ENCODE measurements at places on chromosomes 2 and 18.
A peak's percentile ranks its signal among the peaks of the same experiment; 100 is the strongest.

GRCh38 chr2:70655786-70656185 is 102.2 kb upstream of the TGFA start:
- peaks cover 21% of the 10 kb centered on the region for H3K4me1 ChIP-seq
- peaks cover 6% of the 10 kb centered on the region for H3K27me3 ChIP-seq
- H3K4me3 ChIP-seq, result no peak overlapping the region
- no peak for DNase-seq

- no peaks in the 10 kb centered on the region for H3K27me3 ChIP-seq
- no peak overlapping the region for H3K4me3 ChIP-seq
- no peak for DNase-seq
- H3K27ac ChIP-seq, result no peak overlapping the region
Measured at GRCh38 chr2:5689750-5690149, 2.4 kb upstream of the SOX11 start.

DNA sequence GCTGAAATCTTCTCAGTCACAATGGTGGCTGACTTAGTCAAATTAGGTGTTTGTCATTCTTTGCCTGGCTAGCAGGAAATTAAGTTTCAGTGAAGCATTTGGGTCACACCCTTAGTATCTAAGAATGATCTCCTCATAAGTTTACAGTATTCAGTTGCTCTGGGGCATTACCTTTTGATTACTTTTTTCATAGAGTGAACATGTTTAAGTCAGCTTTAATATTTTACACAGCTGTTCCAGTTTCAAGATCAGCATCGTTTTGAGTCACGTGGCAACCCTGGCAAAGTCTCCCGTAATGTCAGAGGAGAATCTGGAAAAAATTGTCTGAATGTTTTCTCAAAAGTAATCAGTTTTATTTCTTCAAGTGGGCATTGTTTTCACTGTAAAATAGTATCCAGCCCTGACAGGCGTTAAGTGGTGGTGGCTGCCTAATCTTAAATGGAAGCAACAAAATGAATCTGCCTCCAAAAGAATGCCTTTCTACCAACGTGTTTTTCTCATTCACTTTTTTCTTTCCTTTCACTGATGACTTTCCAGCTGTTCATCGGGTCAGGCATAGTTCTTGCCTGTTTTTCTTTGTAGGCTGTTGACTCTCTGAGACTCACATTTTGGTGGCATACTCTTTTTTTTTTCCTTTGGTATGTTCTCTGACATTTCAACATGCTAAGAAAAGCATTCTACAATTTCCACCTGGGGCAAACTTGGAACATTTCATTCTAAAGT is 319.6 kb upstream of the TCF4 start:
- DNase-seq, result no peak
- H3K27ac ChIP-seq, result no peak overlapping the region
- no peaks in the 10 kb centered on the region for H3K4me1 ChIP-seq
- H3K36me3 ChIP-seq, result no peaks in the 10 kb centered on the region
- H3K27me3 ChIP-seq, result no peaks in the 10 kb centered on the region
- no peak overlapping the region for H3K4me3 ChIP-seq

DNA sequence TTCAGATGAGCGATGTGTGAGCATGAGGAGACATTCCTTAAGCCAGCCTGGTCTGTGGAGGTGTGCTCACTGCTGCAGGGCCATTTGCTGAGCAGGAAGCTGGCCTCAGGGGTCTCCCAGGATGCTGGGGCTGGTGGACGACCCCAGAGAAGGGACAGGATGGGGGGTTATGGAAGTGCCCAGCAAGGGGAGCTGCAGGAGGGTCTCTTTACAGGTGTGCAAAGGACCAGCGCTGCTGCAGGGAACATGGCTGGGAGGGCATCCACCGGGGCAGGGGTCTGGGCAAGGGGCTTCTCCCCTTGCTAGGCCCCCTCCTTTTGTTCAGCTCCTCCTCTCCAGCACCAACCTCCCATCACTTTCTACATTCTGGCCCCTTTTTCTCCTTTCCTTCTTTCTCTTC is 185.2 kb downstream of the GBX2 start:
- DNase-seq, result no peak
- no peaks in the 10 kb centered on the region for H3K36me3 ChIP-seq
- H3K27ac ChIP-seq, result no peak overlapping the region

- peaks cover 50% of the 10 kb centered on the region for H3K4me1 ChIP-seq
- no peaks in the 10 kb centered on the region for H3K36me3 ChIP-seq
- no peaks in the 10 kb centered on the region for H3K27me3 ChIP-seq
- peak overlapping the region; percentile 80 for H3K27ac ChIP-seq
- H3K4me3 ChIP-seq, result peak overlapping the region; percentile 17
Measured at GRCh38 chr2:12856934-12857601, 140.3 kb downstream of the TRIB2 start.

GRCh38 chr2:55146263-55146662 is 85.8 kb downstream of the CLHC1 start:
- H3K4me3 ChIP-seq, result no peak overlapping the region
- H3K36me3 ChIP-seq, result no peaks in the 10 kb centered on the region
- DNase-seq, result no peak
- H3K4me1 ChIP-seq, result peaks cover under 1% of the 10 kb centered on the region
- H3K27me3 ChIP-seq, result no peaks in the 10 kb centered on the region
- no peak overlapping the region for H3K27ac ChIP-seq

DNA sequence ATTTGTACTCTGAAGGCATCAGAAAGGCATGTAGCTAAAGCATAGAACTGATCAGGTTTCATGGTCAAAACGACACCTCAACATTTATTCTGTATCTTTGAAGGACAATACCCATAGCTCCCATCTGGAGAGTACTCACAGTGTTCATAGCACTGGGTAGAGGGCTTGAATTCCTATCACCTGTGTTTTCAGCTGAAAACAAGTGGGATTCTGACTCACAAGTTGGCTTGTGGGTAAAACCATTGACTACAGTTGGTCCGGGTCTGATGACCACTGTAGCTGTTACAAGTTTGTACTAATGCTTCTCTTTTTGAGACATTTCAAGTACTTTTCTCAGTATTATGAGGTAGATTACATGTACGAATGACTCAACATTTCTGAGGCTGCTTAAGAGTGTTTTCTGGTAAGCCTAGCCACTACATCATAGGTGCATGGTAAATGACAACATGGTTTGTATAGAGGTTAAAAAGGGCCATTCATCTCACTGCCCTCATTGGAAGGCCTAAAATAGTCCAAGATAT is 68.6 kb upstream of the PELI1 start:
- no peak for DNase-seq
- no peaks in the 10 kb centered on the region for H3K27me3 ChIP-seq
- peaks cover 20% of the 10 kb centered on the region for H3K4me1 ChIP-seq
- no peak overlapping the region for H3K4me3 ChIP-seq

DNA sequence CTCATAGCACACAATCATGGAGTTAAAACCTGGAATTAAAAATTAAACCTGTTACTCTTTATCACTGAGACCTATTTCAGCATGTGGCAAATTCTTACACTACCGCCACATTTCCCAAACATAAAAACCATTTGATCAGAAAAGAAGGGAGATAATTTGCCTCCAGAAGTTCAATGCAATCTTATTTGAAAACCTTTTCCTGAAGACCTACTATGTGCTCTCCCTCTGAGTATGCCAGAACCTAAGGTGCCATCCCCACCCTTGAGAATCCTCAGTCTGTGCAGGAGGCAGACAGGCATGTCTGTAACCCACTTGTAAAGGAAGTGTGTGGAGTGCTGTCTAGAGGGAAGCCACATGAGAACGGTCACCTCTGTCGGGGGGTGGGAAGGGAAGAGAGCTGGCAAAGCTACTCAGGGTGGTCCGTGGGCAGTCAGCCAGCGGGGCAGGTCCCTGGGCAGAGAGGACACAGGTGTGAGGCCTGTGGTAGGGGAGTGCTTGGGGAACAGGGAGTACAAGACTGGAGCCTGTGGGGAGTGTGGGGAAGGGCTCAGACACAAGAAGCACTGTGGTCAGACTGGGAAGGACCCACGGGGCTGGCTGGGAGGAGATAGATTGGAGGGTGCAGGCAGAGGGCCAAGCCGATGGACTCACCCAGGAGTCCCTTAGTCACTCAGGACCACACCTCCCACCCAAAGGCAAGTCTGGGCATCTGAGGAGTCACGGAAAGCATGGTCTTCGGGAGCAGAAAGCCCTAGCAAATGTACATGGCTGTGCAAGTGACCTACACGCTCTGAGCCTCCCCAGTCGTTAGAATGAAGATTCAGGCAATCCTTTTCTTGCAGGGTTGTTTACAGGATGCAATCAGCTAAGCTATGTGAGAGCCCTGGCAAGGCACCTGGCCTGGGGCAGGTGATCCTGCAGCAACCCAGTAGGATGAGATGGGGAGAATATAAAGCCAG is 22.8 kb downstream of the CRACDL start:
- H3K27me3 ChIP-seq, result peaks cover under 1% of the 10 kb centered on the region
- no peaks in the 10 kb centered on the region for H3K36me3 ChIP-seq
- no peak overlapping the region for H3K27ac ChIP-seq
- DNase-seq, result no peak
- no peak overlapping the region for H3K4me3 ChIP-seq

DNA sequence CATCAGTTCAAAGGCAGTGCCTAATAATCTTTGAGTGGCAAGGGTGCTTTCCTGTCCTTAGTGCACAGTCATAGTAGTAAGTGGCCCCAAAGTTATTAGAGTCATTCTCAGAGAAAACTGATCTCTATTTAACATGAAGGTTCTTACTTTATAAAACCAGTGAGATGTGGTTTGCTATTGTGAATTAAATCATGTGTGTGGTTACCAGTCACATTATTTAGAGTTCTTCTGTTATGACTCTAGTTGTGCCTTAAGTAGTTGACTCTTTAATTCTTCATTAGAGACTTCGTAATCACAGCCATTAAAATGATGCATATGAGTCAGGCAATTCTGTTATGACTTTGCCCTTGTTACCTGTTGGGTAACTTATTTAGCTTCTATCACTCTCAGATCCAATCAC is 1392.9 kb upstream of the ACVR2A start:
- H3K27me3 ChIP-seq, result no peaks in the 10 kb centered on the region
- no peaks in the 10 kb centered on the region for H3K4me1 ChIP-seq
- H3K4me3 ChIP-seq, result no peak overlapping the region
- DNase-seq, result no peak
- no peaks in the 10 kb centered on the region for H3K36me3 ChIP-seq

DNA sequence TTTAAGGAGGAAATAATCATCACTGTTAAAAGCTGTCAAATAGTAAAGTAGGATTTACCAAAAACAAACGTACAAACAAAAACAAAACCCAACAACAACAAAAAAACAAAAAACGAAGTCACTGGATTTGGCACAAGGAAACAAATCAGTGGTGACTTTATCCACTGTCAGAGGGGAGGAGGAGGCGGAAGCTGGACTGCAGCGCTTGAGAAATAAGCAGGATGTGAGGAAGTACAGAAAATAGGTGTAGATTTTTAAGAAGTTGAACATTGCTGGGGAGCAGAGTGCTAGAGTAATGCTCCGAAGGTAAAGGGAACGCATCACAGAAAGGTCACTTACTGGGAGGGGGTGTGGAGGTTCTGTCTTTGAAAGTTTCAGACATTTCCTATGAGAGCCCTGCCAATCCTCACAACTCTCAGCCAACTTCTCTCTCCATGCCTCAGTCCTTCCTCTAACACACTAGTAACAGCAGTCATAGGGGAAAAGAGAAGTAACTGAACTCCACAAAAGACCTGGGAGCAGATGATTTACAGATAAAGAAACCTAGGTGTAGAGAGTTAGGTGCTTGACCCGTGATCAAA is 220.2 kb upstream of the SMAD7 start:
- no peaks in the 10 kb centered on the region for H3K36me3 ChIP-seq
- no peak overlapping the region for H3K4me3 ChIP-seq
- no peaks in the 10 kb centered on the region for H3K27me3 ChIP-seq
- no peaks in the 10 kb centered on the region for H3K4me1 ChIP-seq

DNA sequence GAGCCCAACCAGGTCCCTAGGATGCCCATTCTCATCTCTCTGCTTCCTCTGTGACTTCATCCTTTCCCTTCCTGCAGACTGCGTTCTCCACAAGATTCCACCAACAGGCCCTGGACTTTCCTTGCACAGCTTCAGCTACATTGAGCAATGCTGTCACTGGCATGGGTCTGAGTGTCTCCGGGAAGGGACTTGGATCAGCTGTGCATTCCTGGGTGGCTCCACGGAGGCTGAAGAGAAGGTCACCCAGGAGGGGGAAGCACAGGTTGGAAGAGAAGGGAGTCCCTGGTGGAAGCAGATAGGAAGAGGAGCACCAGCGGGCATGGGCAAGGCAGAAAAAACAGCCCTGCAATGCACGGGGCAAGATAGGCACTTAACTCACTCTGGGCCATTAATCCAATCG is 140.5 kb downstream of the UXS1 start:
- H3K4me1 ChIP-seq, result peaks cover 14% of the 10 kb centered on the region
- no peak overlapping the region for H3K4me3 ChIP-seq
- H3K36me3 ChIP-seq, result no peaks in the 10 kb centered on the region
- peak overlapping the region; percentile 31 for H3K27ac ChIP-seq
- no peaks in the 10 kb centered on the region for H3K27me3 ChIP-seq

DNA sequence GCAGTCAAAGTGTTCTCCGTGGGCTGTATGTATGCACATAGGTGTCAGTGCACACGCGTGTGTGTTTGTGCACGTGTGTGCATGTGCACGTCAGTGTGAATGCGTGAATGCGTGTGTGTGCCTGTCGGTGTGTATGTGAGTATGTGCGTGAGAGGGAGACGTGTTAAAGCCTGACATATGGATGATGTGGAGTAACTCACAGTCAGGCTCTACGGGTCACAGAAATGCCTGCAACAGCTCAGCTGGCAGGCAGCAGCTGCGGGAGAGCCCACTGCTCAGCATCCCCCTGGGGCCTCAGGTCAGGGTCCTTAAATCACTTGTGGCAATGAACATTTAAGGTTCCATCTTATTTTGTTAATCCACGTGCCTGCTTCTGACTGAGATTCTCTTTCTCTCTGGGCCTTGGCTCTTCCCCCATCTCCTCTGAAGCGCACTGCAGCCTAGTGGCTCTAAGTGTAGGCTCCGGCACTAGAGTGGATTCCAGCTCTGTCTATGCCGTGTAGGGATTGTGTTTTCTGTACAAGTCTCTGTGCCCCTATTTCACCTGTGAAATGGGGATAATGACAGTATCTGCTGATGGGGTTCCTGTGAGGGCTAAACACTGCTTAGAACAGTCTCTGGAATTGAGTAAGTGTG is 63.0 kb downstream of the DYSF start:
- no peak overlapping the region for H3K27ac ChIP-seq
- peaks cover 9% of the 10 kb centered on the region for H3K27me3 ChIP-seq
- H3K4me3 ChIP-seq, result no peak overlapping the region
- no peak for DNase-seq
- H3K36me3 ChIP-seq, result no peaks in the 10 kb centered on the region

- no peaks in the 10 kb centered on the region for H3K4me1 ChIP-seq
- no peaks in the 10 kb centered on the region for H3K27me3 ChIP-seq
- DNase-seq, result no peak
- H3K4me3 ChIP-seq, result no peak overlapping the region
Measured at GRCh38 chr18:40810372-40810771, 1144.7 kb upstream of the PIK3C3 start.

- no peak overlapping the region for H3K27ac ChIP-seq
- peaks cover 43% of the 10 kb centered on the region for H3K36me3 ChIP-seq
- no peaks in the 10 kb centered on the region for H3K27me3 ChIP-seq
- H3K4me1 ChIP-seq, result no peaks in the 10 kb centered on the region
- H3K4me3 ChIP-seq, result no peak overlapping the region
- no peak for DNase-seq
Measured at GRCh38 chr18:24086082-24086481, 52.8 kb upstream of the CABYR start.

GRCh38 chr2:205024822-205025518 is 479.7 kb downstream of the PARD3B start:
- no peaks in the 10 kb centered on the region for H3K27me3 ChIP-seq
- H3K36me3 ChIP-seq, result no peaks in the 10 kb centered on the region
- no peaks in the 10 kb centered on the region for H3K4me1 ChIP-seq

GRCh38 chr2:117519721-117520120 is 294.8 kb upstream of the DDX18 start:
- H3K27me3 ChIP-seq, result no peaks in the 10 kb centered on the region
- DNase-seq, result no peak
- H3K4me1 ChIP-seq, result no peaks in the 10 kb centered on the region
- H3K36me3 ChIP-seq, result no peaks in the 10 kb centered on the region

- H3K4me3 ChIP-seq, result no peak overlapping the region
- no peaks in the 10 kb centered on the region for H3K27me3 ChIP-seq
- peaks cover 26% of the 10 kb centered on the region for H3K4me1 ChIP-seq
- no peak for DNase-seq
- H3K36me3 ChIP-seq, result no peaks in the 10 kb centered on the region
Measured at GRCh38 chr2:45237128-45237527, 227.9 kb upstream of the SIX2 start.

All from DND-41 (cell line).